Fibroblast of skin of right biceps (primary cell): ENCODE measurements at places on chromosomes 3 and 15.
A peak's percentile ranks its signal among the peaks of the same experiment; 100 is the strongest.

DNA sequence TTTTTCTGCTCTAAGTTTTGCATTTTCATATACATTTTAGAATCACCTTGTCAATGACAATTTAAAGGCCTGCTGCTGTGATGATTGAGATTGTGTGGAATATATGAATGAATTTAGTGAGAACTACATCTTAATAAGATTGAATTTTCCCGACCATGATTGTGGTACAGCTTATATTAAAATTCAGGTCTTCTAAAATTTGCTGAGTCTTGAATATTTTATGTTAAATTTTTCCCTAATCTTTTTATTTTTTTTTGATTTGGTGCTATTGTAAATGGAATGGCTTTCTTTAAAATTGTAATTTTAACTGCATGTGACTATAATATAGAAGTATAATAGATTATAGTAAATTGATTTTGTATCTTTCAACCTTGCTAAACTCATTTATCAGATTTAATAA, 172.1 kb downstream of the IL1RAP start:
- DNase-seq = no peak

DNA sequence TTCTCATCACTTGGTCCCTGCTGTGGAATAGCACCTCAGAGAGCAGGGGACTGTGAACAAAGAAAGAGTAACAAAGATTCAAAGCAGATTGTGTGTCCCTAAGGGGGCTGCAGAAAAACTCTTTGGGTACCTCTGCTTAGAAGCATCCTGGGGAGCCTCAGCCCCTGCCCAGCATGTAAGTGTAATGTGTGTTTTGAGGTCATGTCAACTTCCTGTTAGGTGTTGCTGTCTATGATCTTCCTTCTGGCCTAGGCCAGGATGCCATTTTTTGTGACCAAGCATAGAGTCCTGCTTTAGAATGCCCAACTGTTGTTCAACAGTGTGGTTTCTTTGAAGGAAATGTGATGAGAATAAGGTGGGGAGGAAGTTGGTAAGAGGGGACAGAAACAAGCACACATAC, 77.1 kb upstream of the BCL6 start:
- no peak for DNase-seq

GRCh38 chr15:22863356-22863755, 24.9 kb downstream of the NIPA2 start:
- DNase-seq = no peak

GRCh38 chr3:39605837-39606236, 138.4 kb downstream of the MOBP start:
- DNase-seq = no peak

GRCh38 chr3:153658136-153658535, 463.1 kb upstream of the ARHGEF26 start:
- peak; percentile 3 for DNase-seq

DNA sequence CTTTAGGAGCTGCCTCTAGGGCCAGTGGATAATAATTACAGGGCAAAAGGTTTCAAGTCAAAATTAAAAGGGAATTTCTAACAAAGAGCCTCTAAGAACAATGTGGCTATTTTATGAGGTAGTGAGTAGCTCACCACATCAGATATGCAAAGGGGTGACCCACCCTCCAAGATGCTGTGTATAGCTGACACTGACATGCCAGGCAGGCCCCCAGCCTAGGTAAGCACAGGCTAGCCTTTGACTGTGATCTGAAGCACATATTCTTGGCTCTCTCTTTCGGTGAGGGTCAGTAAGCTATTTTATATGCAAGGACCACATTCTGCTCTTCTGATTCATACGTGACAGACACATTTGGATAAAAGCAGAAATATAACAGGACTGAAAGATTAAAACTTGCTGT, 2.8 kb upstream of the THSD4 start:
- no peak for DNase-seq

DNA sequence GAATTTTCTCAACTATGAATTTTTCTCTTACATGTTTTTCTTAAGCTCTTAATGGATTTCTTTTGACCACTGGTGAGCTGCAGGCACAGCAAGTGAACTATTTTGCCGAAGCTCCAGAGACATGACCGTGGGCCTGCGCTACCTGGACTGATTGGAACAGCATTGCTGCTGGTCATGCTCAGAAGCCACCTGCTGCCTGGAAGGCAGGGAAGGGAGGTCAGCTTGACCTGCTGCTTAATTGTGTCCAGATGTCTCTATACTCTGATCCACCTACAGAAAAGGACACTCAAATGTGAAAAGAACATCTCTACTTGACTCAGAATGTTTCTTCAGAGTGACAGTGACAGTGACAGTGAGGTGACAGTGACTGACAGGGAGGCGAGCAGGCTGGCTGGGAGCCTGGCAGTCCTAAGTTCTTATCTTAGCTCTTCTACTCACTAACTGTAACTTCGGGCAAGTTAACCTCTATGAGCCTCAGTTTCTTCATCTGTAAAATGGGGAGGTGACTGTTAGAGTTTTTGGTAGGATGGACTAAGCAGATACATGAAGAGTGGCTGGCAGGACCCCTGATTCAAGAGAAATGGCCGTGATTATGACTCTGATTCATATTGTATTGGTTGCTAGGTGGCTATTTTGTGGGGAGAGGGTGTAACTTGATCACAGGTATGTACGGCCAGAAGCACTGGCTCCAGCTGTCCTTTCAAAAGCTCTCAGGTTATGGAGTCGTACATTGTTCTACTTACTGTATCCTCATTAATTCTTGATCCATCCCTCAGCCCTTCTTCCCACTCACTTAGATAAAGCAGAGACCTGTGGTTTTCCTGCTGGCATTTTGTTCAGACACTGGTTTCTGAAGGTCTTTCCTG, 54.8 kb upstream of the DLG1 start:
- no peak for DNase-seq

DNA sequence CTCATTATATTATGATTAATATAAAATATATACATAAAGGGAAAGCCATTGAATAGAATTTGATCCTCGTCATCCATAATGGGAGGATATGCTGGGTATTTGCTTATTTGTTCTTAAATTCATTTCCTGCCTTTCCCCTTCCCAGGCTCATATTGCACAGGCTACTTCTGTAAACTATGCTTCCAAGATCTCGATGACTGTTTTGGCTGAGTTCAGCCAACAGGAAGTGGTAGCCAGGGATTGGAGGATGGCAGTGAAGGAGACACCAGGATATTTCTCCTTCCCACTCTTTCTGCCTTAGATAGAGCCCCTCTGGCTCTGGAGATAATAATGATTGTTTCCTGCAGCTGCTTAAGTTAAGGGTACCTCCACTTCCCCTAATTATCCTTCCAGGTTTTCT, 44.3 kb upstream of the DYNC1LI1 start:
- peak; percentile 38 for DNase-seq

GRCh38 chr3:185648396-185648795, 62.3 kb downstream of the SENP2 start:
- no peak for DNase-seq

DNA sequence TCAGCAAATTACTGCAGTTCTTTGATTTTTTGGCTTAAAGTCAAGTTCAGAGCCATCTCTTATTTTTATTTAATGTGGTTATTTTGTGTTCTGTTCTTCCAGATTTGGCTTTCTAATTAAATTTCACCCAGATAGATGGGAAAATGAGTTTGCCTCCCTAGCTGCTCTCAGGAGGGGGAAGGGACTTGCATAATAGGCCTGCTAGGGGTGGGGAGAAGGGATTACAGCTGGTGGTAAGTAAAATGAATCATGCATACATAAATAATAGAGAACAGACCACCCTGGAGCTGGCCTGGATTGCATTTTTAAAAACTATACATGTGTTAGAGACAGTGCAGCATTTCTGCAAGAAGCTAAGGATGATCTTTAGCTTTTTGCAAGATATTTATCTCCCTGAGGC, 3.9 kb upstream of the PXYLP1 start:
- DNase-seq = peak; percentile 90
